Vagina (tissue), 2 donors: ENCODE measurements at places on chromosomes 6 and 20. TPM values are rescaled to one million over a fixed set of nuclear protein-coding genes. Genes with fewer than 3 reads are reported as not detected.

The TFAP2D gene
- total RNA-seq, result not detected

The ADGB gene
- not detected for total RNA-seq

The HAO1 gene
- total RNA-seq, result not detected

The CFAP61 gene
- 1.5 TPM for total RNA-seq

The TPX2 gene
- 6.1 TPM for total RNA-seq

The KCNQ2 gene
- total RNA-seq, result 1.2 TPM

The FKBP5 gene
- 246 TPM for total RNA-seq

The BPIFB4 gene
- total RNA-seq, result not detected

The OOEP gene
- total RNA-seq, result not detected
